OCI-LY7 (cell line): ENCODE measurements at places on chromosomes 16 and 17.
A peak's percentile ranks its signal among the peaks of the same experiment; 100 is the strongest.

GRCh38 chr16:79137426-79137939, 463.1 kb downstream of the MAF start:
- DNase-seq = no peak

- no peak for DNase-seq
Measured at GRCh38 chr17:58092797-58093385, 9.7 kb downstream of the DYNLL2 start.

GRCh38 chr16:61858988-61859387, 177.2 kb downstream of the CDH8 start:
- DNase-seq = no peak

- DNase-seq = peak; percentile 71
Measured at GRCh38 chr16:84599521-84600202, 18.2 kb downstream of the COTL1 start.

DNA sequence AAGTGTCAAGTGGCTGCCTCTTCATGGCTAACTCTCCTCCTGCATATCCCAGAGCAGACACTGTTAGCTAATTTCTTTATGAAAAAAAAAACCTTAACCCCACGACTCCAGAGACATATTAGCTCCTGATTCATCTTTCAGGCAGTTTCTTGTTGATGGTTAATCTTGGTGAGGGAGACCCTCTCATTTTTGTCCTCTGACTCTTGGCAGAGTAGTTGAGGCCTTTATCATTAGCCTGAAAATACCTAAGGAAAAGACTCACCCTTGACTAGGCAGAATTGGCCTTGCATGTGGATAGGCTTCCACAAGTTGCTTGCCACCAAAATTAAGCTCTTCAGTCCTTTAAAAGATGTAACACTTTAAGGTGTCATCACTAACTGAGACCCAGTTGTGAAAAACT, 4.0 kb downstream of the CRYBA1 start:
- DNase-seq = no peak

GRCh38 chr17:21377705-21378396, 1.7 kb downstream of the KCNJ12 start:
- no peak for DNase-seq

DNA sequence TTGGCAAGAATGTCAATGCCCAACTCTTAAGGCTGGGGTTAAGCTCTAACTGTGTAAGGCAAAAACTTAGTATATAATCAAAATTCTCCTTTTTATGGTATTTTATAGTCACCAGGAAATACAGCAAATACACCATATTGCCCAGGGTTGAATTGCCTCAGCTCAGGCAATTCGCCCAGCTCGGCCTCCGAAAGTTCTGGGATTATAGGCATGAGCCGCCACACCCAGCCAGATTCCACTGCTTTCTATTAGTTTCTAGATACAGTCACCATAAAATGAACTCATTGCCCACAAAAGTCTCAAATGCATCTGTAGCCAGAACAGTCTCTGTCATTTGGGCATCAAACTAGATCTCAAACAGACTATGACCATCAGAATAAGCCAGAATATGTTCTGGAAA, 238.7 kb upstream of the TOX3 start:
- no peak for DNase-seq

- DNase-seq = no peak
Measured at GRCh38 chr16:73483076-73483791, 435.3 kb upstream of the ZFHX3 start.

GRCh38 chr17:50207315-50207714, 5.9 kb upstream of the COL1A1 start:
- no peak for DNase-seq

GRCh38 chr17:17886226-17886625, 49.4 kb upstream of the SREBF1 start:
- peak; percentile 35 for DNase-seq

DNA sequence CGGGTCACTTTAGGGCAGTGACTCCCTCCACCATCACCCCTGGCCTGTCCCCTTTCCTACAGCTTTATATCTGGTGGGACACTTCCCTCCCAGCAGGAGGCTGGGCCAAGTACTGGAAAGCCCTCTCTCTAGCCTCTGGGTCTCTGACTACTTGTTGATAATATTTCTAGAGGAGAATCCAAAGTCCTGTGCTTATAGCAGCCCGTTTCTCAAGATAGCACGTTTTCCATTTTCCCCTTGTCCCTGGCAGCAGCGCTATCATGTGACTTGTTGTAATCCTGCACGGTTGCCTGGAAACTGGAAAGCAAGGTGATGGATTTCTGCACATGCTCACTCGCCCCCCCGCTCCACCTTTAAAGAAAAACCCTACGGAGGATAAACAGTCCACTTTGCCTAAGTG, 3.3 kb upstream of the AXIN2 start:
- DNase-seq = no peak

GRCh38 chr16:54178478-54178976, 108.1 kb downstream of the IRX3 start:
- DNase-seq = no peak

GRCh38 chr17:82943751-82944150, 103.9 kb upstream of the ZNF750 start:
- no peak for DNase-seq

- DNase-seq = no peak
Measured at GRCh38 chr17:55632893-55633292, 89.8 kb downstream of the TMEM100 start.

DNA sequence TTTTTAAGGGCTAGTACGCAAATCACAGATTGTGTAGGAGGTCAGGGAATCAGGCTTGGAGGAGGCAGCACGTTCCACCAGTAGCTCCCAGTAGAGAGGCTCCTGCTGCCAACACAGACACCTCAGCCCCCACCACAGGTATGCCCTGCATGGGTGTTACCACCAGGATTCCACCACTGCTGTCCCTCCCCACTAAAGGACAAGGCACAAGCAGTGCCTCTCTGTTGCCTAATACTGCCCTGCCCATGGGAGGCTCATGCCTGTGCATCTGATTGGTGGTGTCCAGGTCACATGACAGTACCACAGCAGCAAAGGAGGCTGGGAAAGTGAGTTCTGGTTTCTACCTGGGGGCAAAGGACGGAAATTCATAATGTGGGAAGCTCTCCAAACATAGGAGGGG, 33.6 kb upstream of the CACNG4 start:
- peak; percentile 11 for DNase-seq

DNA sequence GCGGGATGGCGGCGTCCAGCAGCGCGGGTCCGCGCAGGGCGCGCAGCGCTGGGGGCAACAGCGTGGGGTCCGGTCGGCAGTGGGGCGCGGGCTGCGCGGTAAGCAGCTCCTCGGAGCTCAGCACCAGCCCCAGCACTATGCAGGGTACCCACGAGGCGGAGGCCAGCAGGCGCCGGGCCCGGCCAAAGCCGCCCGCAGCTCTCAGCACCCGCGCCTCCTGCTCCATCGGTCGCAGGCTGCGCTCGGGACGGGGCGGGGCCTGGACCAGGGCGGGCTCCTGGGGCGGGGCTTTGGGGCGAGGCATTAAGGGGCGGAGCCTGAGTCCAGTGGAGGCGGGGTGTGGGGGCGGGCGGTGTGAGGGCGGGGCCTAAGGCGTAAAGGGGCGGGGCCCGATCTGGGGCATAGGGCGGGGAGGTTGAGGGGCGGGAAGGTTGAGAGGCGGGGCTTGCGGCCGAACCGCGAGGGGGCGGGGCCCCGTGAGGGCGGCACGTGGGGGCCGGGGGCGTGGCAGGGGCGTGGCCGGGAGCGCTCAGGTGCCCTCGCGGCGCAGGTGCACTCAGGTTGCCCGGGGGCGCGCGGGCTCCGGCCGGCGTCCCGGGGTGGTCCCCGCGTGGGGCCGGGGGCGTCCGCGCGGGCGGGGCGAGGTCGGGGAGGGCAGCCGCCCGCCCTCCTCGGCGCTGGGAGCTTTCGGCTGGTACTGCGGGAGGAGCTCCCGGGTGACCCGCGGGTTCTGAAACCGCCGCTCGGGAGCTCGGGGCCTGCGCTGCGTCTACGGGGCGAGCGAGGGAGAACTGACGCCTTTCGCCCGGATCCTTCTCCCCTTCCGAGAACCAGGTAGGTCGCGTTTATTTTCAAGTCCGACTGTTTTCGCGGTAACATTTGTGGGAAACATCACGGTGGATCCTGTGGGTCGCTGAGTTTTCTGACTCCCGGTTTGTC, 1.4 kb upstream of the SLC22A31 start:
- DNase-seq = peak; percentile 71

GRCh38 chr16:52963212-52963854, 89.4 kb downstream of the CHD9NB start:
- DNase-seq = no peak

DNA sequence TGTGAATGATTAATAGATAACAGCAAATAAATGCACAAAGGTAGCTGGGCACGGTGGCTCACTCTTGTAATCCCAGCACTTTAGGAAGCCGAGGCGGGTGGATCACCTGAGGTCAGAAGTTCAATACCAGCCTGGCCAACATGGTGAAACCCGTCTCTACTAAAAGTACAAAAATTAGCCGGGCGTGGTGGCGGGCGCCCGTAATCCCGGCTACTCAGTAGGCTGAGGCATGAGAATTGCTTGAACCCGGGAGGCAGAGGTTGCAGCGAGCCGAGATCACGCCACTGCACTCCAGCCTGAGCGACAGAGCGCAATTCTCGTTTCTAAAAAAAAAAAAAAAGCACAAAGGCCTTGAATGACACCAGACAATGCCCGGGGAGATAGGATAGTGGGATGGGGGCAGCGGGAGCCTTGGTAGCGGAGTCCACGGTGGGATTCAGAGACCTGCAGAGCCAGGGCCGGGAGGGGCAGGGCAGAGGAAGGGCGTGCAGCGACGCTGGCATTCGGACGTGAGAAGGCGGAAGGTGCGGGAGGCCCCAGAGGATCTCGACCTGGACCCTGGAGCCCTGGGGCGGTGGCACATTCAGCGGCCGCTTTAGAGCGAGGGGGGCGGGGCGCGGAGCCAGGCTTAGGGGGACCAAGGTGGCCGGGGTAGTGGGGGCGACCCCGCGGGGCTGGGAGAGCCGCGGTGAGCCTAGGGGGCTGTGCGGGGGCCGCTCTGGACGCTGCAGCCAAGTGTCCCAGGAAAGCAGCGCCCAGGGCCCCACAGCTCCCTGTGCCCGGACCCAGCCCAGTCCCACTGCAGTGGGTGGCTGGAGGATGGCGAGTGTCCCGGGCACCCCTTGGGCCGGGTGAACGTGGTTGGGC, 999 bp upstream of the FLYWCH2 start:
- DNase-seq = peak; percentile 50

DNA sequence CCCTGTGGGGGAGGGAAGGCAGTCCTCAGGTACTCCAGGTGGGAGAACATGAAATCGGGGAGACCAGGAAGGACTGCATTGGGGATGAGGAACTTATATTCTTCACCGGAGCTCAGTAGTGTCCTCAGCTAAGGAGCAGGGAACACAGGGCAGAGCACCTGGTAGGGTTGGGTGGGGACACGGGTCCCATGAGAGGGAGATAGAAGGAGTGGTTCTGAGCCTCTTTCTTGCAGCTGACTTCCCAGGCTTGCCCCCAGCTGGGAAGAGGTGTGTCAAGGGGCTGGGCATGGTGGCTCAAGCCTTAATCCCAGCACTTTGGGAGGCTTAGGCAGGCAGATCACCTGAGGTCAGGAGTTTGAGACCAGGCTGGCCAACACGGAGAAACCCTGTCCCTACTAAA, 2.1 kb downstream of the FHOD1 start:
- DNase-seq = no peak

- DNase-seq = no peak
Measured at GRCh38 chr17:61249649-61250299, 149.9 kb upstream of the TBX2 start.

- DNase-seq = no peak
Measured at GRCh38 chr16:68526782-68527145, 12.3 kb upstream of the ZFP90 start.

GRCh38 chr17:14481664-14482063, 180.8 kb downstream of the HS3ST3B1 start:
- no peak for DNase-seq

DNA sequence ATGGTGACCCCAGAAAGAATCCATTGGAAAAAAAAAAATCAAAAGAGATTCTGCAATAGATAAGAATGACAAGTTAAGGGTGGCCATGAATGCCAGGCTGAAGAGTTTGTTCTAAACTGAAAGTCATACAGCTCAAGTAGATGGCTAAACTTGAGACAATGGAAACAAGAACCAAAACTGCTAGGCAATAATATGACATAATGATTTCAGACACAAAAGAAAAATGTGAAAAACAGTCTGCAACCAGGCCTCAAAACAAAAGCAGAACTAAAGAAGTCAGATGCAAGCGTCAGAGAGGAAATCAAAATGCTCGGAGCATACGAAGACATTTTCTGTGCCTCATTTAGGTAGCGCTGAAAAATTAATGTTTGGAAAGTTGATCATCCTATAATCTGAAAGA, 54.4 kb upstream of the YPEL2 start:
- peak; percentile 26 for DNase-seq

DNA sequence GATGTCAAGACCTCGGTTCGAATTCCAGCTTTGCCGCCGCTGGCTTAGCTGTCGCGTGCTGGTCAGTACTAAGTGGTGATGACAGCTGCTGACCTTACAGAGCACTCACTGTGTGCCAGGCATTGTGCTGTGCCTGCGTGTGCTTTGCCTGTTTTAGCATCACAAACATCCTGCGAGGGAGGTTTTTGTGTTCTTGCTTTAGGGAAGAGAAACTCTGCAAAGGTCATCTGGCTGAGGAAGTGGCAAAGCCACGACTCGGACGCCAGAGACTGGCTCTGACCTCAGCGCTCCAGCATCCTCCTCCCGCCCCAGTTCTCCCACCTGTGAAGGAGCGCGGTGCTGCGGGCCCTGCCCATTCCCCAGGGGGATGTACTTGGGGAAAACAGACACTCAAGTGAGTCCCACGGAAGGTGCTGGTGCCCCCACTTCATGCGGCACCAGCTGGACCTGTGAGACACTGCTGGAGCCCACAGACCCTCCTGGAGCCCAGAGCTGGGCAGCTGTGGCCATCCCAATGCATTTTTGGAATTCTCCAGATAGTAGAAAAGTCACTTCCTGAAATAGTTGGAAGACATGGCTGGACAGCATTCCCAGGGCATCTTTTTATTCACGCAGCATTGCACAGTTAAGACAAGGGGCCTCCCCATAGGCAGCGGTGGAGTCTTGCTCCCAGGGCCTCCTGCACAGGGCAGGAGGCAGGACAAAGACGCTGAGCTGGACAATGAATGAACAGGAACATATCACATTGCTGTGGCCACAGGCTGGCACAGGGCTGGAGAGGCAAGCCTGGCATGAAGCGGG, 20.0 kb upstream of the HERPUD1 start:
- DNase-seq = peak; percentile 88

DNA sequence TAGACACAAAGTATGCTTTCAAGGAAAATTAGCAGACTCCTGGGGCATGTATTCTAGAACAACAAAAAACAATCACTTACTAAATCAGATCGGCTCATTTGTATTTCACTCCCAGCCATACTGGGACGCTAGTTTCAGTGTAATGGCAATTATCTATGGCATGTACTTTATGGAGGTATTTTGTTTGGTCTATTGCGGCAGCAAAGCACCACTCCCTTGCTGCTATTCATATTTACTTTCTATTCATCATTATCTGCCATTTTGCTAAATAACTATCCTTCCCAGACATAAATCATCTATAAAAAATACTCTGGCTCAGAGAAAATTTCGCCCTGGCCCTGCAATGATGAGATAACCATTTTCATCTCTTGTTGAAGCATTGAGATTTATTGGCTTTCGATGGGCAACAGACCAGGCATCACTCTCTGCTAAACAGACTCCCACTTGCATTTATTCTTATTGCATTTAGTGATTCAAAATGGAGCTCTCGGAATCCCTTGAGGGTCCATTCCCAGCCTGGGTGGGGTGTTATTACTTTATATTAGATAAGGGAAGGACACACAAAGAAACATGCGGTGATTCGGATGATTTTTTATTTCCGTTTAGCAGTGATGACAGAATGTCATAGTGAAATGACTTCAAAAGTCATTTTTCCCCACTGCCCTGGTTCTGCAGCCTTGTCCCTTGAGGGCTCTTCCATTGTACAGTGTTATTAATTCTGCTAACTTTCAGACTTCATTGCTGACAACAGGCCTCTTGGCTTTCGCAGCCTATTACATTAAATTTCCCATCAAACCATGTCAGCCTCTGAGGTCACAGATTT, 225.8 kb downstream of the IRX3 start:
- no peak for DNase-seq
